ENCODE measurements at places on chromosomes 16 and 17. TPM values are rescaled to one million over a fixed set of nuclear protein-coding genes. Genes with fewer than 3 reads are reported as not detected.

RAB37 gene
- 1.4 TPM for total RNA-seq

AARS1 gene
- 91.4 TPM for total RNA-seq

ADAM11 gene
- total RNA-seq = 2.6 TPM

GUCY2D gene
- 0.46 TPM for total RNA-seq

COIL gene
- 15.6 TPM for total RNA-seq

SLC9A5 gene
- 1.7 TPM for total RNA-seq

SLC12A3 gene
- not detected for total RNA-seq

All from A549 treated with AZD2906 at 1 μM for 4 hours (cell line).